ENCODE measurements at places on chromosomes 3 and 15. TPM values are rescaled to one million over a fixed set of nuclear protein-coding genes. Genes with fewer than 3 reads are reported as not detected.

- DNase-seq: no peak
These were observed 32.4 kb upstream of the DYNC1LI1 start for GRCh38 chr3:32603064-32603463.

GRCh38 chr15:89389841-89390603, 55.4 kb upstream of the POLG start:
- no peak for DNase-seq

GRCh38 chr3:63096248-63097058, 181.7 kb upstream of the SYNPR start:
- no peak for DNase-seq

GRCh38 chr3:186318135-186318534, 43.9 kb downstream of the DGKG start:
- no peak for DNase-seq

- DNase-seq: no peak
These were observed 42.0 kb upstream of the SKOR1 start for GRCh38 chr15:67783303-67783702.

DNA sequence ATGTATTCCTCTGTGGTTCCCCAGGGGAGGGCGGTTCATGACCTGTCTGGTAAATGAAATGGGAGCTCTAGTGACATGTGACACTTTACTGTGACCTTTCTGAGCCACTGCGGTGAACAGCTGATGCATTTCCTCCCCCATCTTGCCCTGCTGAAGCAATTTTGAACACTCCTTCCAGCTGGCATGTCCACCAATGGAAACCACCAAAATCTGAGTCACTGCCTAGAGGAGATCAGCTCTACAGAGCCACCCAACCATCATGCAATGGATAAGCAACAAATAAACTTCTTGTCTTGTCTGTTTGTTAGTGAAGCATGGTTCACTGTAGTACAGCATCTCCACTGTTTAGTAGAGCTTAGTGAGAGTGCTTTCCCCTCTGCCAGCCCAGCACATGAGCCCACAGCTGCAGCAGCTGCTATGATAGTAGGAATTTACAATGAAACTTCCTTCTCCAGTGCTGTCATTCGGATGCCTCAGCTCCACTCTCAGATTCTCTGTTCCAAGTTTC, 479.4 kb downstream of the NTRK3 start:
- DNase-seq: no peak

- DNase-seq: no peak
These were observed 17.3 kb downstream of the RNF168 start for GRCh38 chr3:196486263-196486662.

DNA sequence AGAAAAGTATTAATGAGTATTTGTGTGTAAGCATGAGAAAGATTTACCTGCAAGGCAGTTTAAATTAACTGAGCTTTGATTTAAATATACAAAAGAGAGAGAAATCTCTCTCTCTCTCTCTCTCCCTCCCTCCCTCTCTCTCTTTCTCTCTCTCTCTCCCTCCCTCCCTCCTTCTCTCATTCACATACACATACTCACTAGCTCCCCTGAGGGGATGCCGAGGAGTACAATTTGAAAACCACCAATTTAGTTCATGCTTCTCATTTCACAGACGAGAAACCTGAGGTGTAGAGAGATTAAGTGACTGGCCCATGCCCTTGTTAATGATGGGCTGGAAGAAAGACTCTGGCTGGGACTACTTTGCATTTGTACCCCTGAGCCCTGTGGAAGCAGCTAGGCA, 59.4 kb downstream of the MECOM start:
- no peak for DNase-seq

- peak; percentile 34 for DNase-seq
These were observed 23.9 kb downstream of the PLXNB1 start for GRCh38 chr3:48405971-48406370.

DNA sequence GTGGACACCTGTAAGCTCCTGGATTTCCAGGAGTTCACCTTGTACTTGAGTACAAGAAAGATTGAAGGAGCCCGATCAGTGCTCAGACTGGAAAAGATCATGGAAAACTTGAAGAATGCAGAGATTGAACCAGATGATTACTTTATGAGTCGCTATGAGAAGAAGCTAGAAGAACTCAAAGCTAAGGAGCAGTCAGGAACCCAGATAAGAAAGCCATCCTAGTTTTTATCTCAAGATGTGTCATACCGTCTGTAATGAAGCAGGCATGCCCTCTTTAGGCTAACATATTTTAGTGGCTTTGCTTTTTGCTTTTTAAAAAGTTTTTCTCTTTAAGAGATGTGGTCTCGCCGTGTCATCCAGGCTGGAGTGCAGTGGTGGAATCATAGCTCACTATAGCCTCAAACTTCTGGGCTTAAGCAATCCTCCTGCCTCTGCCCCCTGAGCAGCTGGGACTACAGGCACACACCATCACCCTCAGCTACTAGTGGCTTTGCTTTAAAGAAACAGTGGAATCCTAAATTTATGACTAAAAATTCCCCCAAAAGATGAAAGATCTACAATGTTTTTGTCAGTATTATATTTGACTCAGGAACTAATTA, 28.1 kb downstream of the EXOG start:
- DNase-seq: no peak

DNA sequence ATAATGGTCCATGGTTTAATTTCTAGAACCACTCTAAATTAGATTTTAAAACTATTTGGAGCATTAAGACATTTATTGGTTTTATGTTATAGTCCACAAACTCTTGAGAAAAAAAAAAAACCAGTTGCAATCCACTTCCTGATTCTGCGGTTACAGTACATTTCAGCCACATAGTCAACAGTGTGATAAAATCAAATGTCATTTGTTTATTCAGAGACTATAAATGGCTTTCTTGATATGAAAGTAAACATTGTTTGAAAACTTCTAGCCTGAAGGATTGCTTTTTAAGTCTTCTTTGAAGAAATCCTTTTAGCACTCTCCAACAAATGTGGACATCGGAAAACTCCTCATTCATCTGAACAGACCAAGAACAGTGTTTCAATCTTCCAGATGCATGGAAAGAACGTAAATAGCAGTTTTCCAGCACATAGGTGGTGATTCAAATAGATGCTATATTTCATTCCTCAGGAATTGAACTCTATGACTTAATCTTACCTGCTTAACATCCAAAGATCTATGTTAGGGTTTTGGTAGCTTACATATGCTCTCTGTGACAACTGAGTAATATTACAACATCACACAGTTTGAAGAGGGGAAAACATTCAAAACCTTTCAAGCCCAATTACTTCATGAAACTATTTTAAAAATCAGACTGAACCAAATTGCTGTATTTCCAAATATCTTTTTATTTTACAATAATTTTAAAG, 87.8 kb upstream of the UBE2E2 start:
- no peak for DNase-seq

DNA sequence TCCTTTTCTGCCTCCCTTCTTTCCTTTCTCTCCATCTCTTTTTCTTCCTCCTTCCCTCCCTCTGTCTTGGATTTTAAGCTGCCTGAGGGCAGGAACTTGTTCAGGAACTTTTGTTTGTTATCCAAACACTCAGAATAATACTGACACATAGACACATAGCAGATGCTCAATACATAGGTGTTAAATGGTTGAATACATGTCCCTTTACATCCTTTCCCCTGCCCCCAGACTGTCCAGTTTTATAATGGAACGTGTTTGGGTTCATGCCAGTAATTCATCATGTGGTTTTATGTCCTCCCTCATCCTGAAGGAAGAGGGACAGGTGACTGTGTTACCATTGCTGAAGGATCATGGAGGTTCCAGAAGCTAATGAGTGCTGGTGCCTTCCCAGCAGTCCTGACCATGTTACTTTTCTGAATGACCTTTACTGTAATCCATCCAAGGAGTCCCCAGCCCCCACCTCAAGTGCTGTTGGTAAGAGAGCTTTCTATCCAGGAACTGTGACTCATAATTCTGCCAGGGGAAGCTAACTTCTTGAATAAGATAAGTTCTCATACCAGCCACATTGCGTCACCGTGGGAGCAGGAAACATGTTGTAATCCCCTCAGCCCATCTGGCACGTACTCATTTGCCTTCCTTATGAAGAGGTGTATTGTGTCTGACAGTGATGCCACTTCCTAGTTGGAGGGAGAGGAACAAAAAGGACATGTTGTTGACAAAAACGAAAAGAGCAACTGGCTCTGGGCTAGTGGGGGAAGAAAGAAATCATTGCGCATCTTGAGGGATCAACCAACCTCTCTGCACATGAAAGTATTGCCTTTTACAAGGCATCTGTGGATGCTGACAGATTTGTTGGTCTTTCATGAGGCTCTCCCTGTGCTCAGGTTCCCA, 52.4 kb downstream of the IL1RAP start:
- peak; percentile 87 for DNase-seq

GRCh38 chr3:38743043-38743442, 73.0 kb downstream of the SCN10A start:
- no peak for DNase-seq

- DNase-seq: no peak
These were observed 19.6 kb upstream of the FGD5 start for GRCh38 chr3:14799146-14799545.

DNA sequence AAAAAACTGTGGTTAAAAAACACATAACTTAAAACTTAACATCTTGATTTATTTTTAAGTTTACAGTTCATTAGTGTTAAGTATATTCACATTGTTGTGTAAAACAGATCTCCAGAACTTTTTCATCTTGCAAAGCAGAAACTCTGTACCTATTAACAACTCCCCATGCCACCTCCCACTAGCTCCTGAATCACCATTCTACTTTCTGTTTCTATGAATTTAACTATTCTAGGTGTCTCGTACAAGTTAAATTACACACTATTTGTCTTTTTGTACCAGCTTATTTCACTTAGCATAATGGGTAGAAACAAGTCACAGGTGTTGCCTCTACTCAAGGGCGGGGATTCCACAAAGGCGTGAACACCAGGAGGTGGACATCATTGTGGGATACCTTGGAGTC, 43.2 kb downstream of the CRTC3 start:
- no peak for DNase-seq

- peak; percentile 36 for DNase-seq
These were observed 20.8 kb upstream of the SRP14 start for GRCh38 chr15:40059821-40060220.

DNA sequence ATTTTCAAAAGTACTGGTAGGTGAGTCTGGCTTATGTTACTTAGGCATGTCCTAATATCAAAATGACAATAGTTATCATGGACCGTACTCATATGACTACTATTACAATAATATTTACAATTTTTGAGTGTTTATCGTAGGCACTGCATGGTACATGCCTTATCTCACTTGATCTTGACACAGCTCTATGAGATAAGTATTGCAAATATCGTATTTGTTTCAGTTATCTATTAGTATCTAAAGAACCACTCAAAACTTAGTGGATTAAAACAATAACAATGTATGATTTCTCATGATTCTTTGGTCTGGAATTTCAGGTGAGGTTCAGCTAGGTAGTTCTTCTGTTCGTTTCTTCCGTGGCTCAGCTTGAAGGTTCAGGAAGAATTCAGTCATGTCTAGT, 59.7 kb upstream of the XCR1 start:
- no peak for DNase-seq

GRCh38 chr3:179513862-179514261, 48.9 kb upstream of the ACTL6A start:
- no peak for DNase-seq

DNA sequence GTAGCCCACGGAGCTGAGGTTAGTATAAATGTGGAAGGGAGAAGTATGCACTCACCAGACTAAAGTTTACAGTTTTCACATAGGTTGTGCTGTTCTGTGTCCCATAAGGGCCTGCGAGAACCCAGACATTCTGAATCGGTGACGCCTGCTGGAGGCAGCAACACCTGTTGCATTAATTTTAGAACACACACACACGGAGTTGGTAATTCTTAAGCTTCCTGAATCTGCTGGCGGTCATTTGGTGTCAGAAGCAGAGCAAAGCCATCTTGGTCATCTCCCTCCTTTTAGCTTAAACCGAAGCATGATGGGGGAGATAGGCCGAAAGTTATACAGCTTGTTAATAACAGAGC, 41.1 kb upstream of the AP3B2 start:
- DNase-seq: no peak

DNA sequence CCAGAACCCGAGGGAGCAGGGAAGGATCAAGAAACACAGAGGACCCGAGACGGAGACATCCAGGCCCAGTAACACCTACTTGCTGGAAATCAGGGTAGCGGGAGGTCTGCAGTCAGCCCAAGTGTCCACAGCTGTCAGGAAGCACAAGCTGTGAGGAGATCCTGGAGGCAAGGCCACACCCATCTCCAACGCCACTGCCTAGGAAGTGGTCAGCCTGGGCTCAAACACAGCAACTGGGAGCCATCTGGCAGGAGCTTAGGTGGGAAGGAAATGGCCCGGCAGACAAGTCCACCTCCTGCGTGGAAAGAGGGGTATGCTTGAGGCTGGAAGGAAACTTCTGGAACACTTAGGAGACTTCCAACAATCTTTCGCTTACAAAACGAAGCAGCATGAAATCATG, 407.1 kb downstream of the VPS13C start:
- no peak for DNase-seq

- DNase-seq: no peak
These were observed 1245.3 kb downstream of the ROBO2 start for GRCh38 chr3:78285032-78285728.

DNA sequence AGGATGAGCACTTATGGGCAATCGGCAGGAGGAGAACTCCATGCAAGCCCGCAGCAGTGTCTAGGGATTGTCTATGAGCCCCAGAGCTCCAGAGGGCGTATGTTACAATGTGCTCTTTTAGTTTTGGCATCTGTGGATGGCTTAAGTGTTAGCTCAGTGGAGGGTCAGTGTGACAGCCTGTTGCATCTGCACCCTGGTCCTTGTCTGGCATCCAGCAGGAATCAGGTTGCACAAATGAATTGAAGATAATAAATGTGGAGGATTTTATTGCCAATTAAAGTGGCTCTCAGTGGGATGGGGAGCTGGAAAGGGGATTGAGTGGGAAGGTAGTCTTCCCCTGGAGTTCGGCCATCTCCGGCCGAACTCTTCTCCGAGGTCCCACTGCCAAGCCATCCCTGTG, 11.8 kb upstream of the PRICKLE2 start:
- no peak for DNase-seq

- DNase-seq: no peak
These were observed 69.8 kb upstream of the BFSP2 start for GRCh38 chr3:133330065-133330464.

- DNase-seq: no peak
These were observed 73.5 kb upstream of the ABI3BP start for GRCh38 chr3:101066711-101067129.

LDHAL6B gene
- total RNA-seq: not detected

MUSTN1 gene
- 12.7 TPM for total RNA-seq

CIDEC gene
- total RNA-seq: 5.3 TPM

PARP16 gene
- total RNA-seq: 4.4 TPM

FGF7 gene
- 133 TPM for total RNA-seq

SSUH2 gene
- total RNA-seq: 0.16 TPM

CAND2 gene
- total RNA-seq: 24.9 TPM

SLC2A2 gene
- total RNA-seq: not detected

CCR2 gene
- total RNA-seq: 1.1 TPM

GCSAM gene
- total RNA-seq: not detected

LIPC gene
- total RNA-seq: not detected

TBC1D21 gene
- total RNA-seq: not detected

Data from sigmoid colon (tissue), 7 donors.